ENCODE measurements at places on chromosomes 3 and 15.

GRCh38 chr3:10351013-10351735, 30.3 kb upstream of the SEC13 start:
- no peak for DNase-seq

DNA sequence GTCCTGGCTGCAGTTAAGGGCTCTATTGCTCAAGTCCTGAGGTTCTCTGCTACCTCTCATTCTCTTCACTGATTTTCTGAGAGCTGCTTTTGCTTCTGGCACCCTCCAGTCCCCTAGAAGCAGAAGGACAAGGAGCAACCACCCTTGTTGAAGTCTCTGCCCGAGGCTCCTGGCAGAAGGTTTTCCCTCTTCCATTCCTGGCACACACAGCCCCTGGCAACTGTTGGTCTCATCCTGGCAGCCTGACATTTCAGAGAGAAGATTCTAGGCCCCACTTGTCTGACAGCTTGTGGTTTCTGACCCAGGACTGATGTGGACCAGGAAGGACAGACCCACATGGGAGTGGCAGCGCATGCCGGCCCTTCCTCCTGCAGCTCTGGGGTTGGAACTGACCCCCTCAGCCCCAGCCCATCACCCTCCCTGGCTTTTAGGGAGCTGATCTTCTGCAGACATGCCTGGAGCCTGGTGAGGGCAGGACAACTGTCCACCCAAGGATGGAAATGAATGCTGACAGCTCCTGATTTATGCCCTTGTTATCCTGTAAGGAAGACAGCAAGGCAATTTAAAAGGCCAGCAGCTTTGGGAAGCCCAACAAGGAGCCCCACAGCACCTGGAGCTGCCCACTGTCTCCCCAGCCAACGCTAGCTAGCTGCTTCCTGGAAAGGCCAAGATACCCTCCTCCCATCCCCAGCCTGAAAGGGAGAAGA, 13.0 kb upstream of the NTRK3 start:
- DNase-seq: no peak

DNA sequence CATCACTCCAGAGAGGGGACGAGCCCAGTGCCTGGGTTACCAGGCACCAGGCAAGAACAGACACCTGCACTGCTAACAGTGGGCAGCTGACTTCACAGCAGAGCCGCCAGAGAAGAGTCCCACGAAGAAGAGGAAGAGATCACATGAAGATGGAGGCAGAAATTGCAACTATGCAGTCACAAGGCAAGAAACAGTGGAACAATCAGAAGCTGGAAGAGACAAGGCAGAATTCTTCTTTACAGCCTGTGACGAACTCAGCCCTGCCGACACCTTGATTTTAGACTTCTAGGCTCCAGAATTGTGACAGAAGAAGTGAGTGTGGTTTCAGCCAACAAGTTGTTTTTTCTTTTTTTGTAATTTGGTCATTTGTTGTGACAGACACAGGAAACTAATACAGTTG, 59.2 kb downstream of the IL12A start:
- DNase-seq: no peak

DNA sequence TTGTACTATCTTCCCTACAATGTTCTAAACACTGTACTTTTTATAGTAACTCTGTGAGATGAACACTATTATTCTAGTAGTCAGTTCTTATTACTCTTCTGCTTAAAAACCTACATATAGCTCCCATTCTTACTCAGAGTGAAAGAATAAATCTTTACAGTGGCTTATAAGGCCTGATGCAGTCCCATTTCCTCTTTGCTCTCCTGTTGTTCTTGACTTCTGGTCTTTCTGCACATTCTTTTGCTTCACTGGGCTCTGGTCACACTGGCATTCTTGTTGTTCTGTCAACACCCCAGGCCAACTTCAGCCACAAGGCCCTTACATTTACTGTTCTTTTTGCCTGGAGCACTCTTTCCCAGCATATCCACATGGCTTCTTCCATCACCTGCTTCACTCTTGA, 58.2 kb upstream of the TP63 start:
- no peak for DNase-seq

GRCh38 chr3:8494327-8494726, 7.3 kb upstream of the LMCD1 start:
- DNase-seq: no peak
